ENCODE measurements at places on chromosomes 4 and X.

- DNase-seq: no peak
Observed at GRCh38 chrX:95662200-95662599, 1022.4 kb upstream of the DIAPH2 start.

DNA sequence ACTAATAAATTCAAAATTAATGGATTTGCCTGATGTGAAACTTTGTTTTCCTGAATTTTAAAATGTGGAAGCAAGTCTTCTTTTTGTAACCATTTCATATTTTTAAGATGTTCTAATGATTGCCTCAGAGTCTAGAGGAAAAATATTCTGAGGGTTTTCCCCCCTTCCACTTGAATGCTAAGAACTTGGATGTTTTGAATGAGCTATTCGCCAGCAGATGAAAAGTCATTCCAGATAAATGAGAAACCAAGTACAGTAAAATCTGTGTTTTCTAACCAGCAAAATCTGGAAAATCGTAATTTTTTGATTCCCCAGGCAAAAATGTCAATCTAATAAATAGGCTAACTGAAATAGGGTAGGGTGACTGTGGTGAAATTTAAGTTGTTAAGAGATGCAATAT is 45.6 kb downstream of the SLIT2 start:
- DNase-seq: no peak

- no peak for DNase-seq
Observed at GRCh38 chr4:118086344-118086743, 52.1 kb downstream of the NDST3 start.

DNA sequence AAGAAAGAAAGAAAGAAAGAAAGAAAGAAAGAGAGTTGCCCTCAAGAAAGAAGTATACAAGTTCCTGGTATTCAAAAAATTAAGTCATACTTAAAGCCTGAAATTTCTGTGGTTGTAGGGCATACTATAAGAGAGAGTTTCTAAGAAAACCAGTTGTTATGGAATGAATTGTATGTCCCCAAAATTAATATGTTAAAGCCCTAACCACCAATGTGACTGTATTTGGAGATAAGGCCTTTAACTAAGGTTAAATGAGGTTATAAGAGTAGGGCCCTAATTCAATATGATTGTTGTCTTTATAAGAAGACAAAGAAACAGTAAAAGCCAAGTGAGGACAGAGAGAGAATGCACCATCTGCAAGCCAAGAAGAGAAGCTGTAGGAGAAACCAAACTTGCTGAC is 521.1 kb downstream of the CCSER1 start:
- DNase-seq: no peak

GRCh38 chr4:128600410-128600809 is 209.1 kb upstream of the JADE1 start:
- peak; percentile 54 for DNase-seq
